ENCODE measurements at places on chromosomes 12 and 14. TPM values are rescaled to one million over a fixed set of nuclear protein-coding genes. Genes with fewer than 3 reads are reported as not detected.

- no peak for DNase-seq
These were observed 250.1 kb downstream of the NUAK1 start for GRCh38 chr12:105888696-105889095.

GRCh38 chr12:79778802-79779448, 88.2 kb upstream of the PAWR start:
- DNase-seq: no peak

DNA sequence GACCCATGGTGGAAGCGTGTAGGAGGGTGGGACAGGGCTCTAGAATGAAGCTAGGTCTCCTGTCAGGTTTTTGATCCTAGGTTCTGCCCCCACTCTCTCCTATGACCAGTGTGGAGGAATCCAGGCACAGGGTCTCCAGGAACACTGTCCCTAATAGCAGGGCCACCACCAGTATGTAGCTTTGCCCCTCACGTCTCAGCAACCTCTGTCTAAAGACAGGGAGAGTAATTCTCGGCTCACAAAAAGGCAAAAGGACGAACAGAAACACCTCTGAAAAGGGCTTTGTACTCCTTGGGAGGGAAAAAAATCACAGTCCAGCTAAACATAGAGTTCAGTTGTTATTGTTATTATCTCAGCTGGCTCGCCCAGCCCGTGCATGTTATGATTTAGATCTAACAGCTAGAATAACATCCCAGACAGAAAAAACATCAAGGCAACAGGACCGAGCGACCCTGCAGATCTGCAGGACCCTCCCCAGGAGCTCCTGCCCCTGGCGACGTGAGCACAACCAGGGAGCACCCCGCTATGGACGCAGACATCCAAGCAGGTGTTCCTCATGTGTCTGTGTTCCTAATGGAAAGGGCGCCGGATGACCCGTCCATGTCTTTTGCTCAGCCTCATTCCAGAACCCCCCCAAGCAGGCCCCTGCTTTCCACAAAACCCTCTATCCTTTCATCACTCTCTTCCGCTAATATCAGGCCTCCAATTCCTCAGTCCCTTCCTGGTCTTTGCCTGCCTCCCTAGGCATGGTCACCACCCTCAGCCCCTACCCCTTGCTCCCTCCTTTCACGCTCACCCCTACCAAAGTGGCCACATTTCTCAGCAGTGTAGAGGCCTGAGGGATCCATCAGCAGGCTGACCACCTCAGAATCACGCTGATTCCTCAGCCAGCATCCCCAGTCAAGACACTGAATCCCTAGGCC, 14.2 kb upstream of the SLC6A12 start:
- no peak for DNase-seq

DNA sequence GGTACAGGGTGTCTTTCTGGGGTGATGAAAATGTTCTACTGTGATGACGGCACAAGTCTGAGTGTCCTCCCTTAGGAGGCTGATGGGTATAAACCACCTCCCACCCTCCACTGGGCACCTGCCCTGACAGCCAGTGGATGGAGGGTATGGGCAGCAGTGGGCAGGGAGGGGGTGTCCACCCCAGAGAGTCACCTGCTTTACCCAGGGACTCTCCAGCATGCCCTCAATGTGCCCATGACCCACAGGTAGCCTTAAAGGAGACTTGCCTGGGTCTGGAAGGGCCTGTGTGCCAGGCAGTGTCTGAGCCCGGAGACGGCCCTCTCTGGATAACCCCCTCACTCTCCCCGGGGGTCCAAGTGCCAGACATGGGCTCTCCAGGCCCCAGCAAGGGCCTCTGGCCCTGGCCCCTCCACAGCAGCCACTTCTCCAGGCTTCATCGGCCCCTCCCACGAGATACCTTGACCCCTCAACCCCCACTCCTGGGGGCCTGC, 38.8 kb downstream of the CCNK start:
- DNase-seq: no peak

The OVCH1 gene
- total RNA-seq: not detected
